Erythroblast (primary cell): ENCODE measurements at places on chromosomes 12 and 14.

DNA sequence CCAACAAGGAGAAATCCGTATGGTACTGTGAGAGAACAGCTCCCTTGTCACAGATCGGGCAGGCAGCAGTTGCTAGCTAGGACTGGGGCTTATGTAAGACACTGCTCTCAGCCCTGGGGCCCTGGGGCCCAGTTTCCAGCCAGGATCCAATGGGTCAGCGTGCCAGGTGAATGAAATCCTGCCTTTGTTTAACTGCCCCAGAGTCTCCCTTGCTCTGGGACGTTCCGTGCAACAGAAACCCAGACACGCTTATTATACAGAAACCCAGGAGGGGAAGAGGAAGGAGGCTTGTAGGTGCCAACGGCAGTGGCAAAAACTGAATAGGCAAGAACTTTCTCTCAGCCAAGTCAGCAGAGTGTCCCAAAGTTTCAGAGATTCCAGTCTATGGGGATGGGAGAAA lies 110.6 kb downstream of the DIO2 start:
- DNase-seq: no peak

DNA sequence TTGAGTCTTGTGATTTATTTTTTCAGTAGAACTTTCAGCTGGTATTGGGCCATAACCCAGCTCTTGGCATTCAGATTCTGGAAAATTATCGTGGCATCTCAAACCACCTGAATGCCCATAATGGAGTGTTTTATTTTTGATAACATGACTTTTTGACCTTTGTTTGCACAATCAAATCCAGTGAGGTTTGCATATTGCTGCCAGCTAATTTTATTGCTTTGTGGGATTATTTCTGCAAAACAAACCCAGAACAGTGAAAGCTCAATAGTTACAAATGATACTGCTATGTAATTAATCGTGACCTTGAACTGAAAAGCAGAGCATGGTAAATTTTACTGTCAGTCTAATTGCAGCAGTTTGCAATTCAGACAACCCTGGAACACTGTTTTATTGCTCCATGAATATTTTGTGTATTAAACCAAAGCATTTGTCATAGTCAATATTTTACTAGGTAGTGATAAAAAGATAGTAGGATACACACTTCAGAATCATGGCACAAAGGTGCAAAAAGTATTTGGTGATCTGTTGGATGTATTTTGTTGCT lies 255.2 kb upstream of the NAV3 start:
- DNase-seq: no peak

GRCh38 chr14:57408634-57409033 lies 18.2 kb downstream of the NAA30 start:
- no peak for DNase-seq

GRCh38 chr14:65828396-65828795 lies 415.9 kb downstream of the FUT8 start:
- no peak for DNase-seq

DNA sequence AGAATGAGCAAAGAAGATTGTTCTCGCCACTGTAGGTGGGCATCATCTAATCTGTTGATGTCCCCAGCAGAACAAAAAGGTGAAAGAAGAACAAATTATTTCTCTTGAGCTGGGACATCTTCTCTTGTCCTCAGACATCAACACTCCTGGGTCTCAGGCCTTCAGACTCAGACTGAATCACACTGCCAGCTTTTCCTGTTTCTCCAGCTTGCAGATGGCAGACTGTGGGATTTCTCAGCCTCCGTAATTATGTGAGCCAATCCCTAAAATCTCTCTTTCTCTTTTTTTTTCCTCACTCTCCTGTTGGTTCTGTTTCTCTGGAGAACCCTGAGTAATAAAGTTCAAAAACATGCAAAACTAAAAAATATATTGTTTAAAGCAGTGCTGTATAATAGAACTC lies 3.7 kb upstream of the TMPRSS12 start:
- DNase-seq: no peak

DNA sequence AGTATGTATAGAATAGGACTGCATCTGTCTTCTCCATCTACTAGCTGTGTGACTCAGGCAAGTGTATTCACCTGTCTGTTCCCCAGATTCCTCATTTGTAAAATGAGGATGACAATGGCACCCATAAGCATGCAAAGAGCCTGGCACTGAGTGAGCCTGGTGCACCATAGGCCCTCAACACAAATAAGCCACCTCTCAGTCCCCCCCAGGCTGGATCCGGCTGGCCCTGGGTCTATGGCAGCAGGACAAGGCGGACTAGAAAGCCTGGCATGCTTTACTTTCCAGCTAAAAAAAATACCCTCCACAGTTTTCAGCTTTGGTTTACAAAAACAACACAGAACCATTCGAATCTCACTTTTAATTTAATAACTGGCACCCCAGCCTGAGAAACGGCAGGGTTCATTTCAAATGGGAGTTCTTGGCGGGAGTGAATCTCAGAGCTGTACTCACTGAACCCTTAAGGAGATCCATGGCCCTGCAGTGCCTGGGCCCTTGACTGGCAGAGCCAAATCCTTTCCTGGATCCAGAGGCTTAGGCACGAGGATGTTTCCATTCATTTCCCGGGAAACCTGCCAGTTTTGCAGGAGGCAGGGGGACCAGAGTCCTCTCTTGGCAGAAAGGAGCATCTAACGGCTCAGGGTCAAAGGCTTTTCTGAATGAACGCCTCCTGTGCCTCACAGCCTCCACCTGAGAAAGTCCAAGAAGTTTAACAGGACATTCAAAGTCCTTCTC lies 17.7 kb downstream of the SYNE3 start:
- no peak for DNase-seq

- no peak for DNase-seq
Measured at GRCh38 chr14:99286761-99287160, 14.8 kb upstream of the BCL11B start.

DNA sequence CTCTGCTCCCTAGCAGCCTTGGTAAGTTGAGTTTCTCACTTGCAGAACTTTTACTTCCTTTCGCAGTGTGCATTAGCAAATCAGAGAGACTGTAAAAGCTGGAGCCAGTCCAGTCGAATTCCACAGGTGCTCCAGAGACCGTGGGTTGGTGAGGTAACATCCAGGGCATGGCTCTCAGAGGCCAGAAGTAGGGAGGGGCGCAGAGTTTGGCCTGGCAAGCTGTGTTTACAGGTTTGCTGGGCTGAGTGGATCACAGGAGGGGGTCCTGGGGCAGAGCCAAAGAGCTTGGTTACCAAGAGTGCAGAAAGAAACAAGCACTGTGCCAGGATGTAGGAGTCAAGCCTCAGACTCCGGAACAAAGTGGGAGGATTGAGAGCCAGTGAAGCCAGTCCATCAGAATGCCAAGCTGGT lies 10.2 kb upstream of the BHLHE41 start:
- no peak for DNase-seq

DNA sequence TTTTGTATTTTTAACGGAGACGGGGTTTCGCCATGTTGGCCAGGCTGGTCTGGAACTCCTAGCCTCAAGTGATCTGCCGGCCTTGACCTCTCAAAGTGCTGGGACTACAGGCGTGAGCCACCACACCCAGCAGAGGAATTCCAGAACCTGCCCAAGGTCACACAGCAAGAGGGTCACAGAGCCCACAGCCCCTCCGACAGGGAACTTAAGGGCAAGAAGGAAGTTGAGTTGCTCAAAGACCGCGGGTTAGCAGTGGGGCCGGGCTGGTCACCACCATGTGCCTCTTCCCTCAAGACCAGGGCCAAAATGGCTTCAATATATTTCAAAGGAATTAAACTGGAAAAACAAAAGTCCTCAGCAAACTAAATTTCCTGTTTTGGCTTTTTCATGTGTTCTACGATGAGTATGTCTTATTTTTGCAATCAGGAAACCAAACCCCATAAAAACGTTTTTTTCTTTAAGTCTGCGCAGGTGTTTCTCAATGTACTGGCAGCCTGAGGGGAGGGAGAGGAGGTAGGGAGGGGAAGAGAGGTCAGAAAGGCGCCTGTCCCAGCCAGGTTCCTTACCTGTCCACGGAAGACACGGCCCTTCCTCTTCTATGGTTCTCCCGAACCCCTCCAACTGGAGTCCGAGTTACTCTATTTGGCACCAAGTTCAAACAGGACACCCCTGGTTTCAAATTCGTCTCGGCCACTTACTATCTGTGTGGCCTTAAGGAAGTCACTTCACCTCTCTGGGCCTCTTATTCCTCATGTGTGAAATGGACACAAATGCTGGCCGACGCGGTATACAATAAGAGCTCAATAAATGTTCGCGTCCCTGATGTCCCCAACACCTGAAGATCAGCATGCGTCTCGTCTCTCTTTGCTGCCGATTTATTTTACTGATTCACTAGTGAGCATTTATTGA lies 778 bp downstream of the SLC8B1 start:
- DNase-seq: peak; percentile 33

DNA sequence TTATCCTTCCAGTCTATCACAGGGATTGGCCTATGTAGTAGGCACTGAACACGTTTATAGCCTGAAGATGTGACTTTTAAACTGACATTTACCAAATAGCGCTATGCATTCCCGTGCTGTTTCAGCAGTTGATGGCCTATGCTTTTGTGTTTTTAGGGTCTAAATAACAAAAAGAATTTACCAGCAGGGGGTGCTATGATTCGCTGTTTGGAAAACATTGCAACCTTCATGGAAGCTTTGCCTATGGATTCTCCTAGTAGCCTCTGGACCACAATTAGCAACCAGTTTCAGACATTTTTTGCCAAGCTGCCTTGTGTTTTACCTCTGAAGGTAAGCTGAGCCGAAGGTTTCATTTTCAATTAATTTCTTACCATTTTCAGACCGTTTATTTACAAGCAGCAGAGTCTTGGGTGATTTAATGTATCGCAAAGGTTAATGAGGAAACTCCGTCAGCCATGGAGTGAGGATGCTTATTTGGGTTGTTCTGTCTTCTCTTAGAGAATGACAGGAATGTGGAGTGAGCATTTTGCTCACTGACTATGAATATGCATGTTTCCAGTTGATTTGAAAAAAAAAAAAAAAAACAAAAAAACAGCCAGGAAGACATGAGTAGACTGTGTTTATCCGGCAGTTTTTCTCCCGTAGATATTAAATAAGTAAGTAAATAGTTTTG lies 133.1 kb downstream of the PRIMA1 start:
- DNase-seq: peak; percentile 21

- DNase-seq: no peak
Measured at GRCh38 chr12:50530532-50530931, 25.7 kb downstream of the DIP2B start.

DNA sequence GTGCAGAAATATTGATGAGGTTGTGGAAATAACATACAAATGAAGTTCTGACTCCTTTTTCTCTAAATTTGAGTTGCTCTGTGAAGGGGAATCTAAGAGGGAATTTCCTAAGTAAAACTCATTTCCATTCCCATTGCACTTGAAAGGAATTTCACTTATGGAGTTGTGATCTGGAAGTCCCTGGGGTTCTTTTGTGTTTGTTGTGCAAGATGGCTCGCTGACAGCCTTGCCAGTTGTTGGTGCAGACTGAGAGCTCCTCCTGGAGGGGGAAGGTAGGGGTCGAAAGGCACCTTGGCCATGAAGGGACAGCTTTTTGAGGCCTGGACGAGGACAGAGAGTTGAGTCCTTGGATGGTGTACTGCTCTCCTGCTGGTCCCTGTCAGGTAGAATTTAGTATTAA lies 72.0 kb downstream of the C12orf56 start:
- no peak for DNase-seq

GRCh38 chr12:57795354-57795753 lies 12.8 kb downstream of the TSFM start:
- DNase-seq: no peak

- DNase-seq: no peak
Measured at GRCh38 chr12:84136862-84137367, 775.7 kb downstream of the SLC6A15 start.

- peak; percentile 48 for DNase-seq
Measured at GRCh38 chr12:6608592-6609281, 1.6 kb upstream of the CHD4 start.

- peak; percentile 24 for DNase-seq
Measured at GRCh38 chr12:49201595-49202295, 12.9 kb upstream of the TUBA1A start.

DNA sequence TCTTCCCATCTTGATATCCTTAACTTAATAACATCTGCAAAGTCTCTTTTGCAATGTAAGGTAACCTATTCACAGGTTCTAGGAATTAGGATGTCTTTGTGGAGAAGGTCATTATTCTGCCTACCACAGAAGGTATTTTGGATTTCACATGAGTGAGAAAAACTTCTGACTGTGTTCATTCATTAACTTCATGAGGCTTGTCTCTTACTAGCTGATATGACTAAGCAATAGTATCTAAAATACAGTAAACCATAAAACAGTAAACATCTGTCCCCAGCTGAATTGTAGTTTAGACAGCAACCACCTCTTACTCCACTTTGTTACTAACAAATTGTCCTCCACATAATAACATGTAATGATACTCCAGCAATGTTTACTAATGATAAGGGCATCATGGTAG lies 198.1 kb downstream of the SEC23A start:
- no peak for DNase-seq

GRCh38 chr12:94726236-94726835 lies 76.0 kb upstream of the TMCC3 start:
- DNase-seq: no peak

GRCh38 chr14:87686746-87687145 lies 306.2 kb downstream of the GALC start:
- DNase-seq: no peak

DNA sequence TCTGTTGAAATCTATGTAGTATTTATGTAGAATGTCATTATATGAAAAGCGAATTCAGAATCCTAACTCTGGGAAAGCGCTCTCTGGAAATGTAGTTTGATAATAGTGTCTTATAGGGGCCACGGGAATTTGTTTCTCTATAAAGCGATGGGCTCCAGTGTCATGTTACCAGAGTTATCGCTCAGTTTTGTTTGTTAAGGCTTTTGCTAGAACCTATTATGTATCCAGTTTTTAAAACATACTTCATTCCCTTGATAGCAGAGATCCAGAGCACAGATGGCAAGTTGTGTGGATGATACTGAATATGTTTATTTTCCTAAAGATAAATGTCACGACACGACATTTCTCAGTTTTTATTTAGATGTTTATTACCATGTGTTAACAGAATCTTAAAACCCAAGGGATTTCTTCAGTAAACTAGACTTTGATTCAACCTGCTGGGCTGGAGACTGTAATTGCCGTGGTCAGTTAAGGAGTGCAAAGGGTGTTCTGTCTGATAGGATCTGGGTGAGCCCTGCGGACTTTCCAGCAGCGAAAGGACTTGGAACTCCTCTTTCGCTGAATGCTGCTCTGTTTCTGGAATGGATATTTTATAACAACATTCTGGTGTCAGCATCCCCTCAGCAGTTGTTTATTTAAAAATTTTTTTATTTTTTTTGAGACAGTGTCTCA lies 1.7 kb upstream of the DNAH10 start:
- no peak for DNase-seq

DNA sequence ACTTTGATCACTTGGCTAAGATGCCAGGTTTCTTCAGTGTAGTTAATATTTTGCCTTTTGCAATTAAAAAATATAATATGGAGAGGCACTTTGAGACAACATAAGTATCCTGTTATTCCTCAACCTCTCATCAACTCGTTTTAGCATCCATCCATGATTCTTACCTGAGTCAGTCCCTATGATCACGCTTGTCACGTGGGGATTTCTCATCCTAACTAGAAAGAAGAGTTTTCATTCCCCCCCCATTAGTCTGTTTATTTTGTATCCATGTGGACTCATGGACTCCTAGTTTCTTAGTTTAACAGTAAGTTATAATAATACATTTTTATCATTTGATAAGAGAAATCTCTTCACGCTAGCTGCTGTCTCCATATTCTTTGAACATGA lies 110.3 kb downstream of the SLC25A47 start:
- DNase-seq: no peak

GRCh38 chr14:26598081-26598671 lies 343 bp upstream of the NOVA1 start:
- DNase-seq: peak; percentile 12

GRCh38 chr14:104149617-104150135 lies 11.3 kb downstream of the KIF26A start:
- DNase-seq: peak; percentile 40

GRCh38 chr12:81085832-81086231 lies 8.0 kb downstream of the ACSS3 start:
- DNase-seq: no peak
